ENCODE measurements at places on chromosomes 6 and 20.

DNA sequence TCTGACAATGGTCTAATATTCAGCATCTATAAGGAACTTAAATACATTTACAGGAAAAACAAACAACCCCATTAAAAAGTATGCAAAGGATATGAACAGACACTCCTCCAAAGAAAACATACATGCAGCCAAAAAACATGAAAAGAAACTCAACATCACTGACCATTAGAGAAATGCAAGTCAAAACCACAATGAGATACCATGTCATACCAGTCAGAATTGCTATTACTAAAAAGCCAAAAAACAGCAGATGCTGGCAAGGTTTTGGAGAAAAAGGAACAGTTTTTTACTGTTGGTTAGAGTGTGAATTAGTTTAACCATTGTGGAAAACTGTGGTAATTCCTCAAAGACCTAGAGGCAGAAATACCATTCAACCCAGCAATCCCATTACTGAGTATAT, 339.0 kb upstream of the ADGRB3 start:
- no peak for DNase-seq

DNA sequence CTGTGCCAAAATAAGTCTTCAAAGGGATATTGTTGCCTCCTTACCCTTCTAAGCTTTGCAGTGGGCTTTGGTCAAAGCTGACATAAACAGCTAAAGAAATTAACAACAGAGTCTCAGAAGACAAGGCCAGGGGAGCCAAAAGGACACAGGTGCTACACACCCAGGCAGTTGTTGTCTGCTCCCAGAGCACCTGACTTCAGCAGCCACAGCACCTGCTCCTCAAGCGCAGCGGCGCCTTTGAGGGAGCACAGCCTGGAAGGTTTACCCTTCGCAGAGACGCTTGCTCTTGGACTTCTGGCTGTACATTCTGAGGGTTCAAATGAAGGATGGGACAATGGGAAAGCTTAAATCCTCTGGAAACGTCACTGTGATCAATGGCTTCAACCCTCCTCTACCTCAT, 16.6 kb downstream of the B4GALT5 start:
- DNase-seq = no peak

GRCh38 chr6:111468329-111469012, 14.5 kb downstream of the REV3L start:
- DNase-seq = no peak

- DNase-seq = no peak
These were observed 38.5 kb downstream of the EYA2 start for GRCh38 chr20:46933150-46933549.

DNA sequence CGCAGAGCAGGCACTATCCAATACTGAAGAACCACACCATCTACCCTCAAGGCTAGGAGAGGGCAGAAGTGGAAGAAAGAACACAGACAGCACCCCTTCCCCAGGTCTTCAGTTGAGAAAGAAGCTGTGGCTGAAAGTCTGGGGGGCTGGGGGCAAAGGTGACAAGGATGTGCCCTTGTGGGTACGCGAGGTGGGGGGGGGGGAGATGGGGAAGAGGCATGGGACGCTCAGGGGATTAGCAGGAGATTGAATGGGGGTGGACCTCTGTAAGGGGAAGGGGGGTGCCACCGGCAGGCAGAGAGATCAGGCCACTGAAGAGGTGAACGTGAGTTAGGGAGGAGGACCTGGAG, 1.1 kb downstream of the B4GALT5 start:
- no peak for DNase-seq

DNA sequence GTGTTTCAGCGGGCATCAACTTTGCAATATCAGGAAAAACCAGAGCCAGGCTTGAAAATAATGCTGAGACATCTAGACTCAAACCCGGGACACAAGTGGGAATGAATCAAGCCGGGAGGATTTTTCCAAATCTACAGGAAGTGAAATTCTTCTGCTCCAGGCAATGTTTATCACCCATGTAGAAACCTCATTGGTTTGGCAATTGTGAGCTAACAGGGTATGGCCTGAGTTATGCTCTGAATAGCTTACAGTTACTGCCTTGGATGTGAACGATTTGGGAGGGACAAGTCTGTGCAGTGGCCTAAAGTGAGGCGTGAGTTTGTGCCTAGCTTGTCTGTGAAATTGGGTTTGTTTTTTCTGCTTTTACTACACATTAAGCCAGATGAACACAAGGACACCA, 87.4 kb downstream of the PCSK2 start:
- DNase-seq = no peak

DNA sequence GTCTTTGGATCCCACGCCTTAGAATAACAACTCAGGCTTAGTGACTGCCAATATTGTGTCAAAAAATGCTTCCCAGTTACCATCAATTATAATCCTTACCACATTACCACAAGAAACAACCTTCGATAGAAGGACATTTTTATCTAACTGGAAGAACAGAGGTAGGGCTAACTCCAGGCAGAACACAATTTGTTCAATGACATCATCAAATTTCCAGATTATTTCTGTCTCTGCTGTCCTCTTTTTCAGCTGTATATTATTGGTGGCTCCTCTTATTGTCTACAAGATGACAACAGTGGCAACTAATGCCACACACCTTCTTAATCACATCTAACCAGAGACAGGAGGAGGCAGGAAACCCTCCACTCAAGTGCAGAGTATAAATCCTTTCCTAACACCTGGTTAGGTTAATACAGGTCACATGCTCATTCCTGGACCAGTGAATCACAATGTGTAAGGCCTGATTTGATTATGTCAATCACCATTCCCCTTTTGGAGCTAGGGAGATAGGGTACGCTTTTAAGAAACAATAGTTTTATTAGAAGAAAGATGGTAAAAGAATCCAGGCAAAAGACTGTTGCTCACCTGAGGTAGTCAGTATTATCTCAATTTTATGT, 18.0 kb downstream of the KHDC1L start:
- DNase-seq = no peak

GRCh38 chr20:44601801-44602204, 19.4 kb downstream of the PKIG start:
- DNase-seq = no peak

- no peak for DNase-seq
These were observed 95.9 kb downstream of the BMP2 start for GRCh38 chr20:6863355-6863754.

GRCh38 chr6:29981211-29981812, 39.0 kb downstream of the HLA-A start:
- DNase-seq = no peak

DNA sequence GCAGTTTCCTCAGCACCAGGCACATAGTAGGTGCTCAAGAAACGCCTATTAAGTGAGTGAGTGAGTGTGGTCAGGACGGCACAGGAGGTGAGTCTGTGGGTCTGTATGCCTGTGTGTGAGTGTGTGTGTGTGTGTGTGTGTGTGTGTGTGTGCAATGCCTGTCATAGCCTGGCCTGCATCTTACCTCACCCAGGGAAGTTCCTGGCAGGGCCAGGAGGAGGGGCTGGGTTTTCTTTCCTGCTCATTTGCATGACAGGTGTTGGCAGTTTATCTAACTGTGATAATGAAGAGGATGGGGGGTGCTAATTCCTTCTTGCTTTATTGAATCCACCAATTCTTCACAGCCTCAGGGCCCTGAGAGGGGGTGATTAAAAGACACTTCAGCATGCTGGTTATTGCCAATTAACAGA, 146.7 kb upstream of the MLN start:
- no peak for DNase-seq

DNA sequence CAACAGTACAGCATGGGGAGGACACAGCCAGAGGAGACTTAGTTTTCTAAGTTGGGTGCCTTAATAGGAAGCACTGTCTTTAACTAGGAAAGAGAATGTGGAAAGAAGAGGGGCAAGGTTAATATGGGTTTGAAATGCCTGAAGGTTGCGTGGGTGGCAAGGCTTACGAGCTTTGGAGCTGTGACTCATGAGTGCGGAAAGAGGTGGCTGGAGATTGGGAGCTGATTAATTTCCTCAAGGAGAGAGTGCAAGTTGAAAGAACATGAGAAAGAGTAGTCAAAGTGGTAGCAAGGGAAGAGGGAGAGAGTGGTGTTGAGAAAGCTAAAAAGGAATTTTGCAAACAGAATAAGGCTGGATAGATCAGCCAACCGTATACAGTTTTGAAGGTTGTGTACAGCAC, 315.1 kb upstream of the PRND start:
- no peak for DNase-seq

- no peak for DNase-seq
These were observed 8.2 kb downstream of the DIDO1 start for GRCh38 chr20:62918147-62918546.

DNA sequence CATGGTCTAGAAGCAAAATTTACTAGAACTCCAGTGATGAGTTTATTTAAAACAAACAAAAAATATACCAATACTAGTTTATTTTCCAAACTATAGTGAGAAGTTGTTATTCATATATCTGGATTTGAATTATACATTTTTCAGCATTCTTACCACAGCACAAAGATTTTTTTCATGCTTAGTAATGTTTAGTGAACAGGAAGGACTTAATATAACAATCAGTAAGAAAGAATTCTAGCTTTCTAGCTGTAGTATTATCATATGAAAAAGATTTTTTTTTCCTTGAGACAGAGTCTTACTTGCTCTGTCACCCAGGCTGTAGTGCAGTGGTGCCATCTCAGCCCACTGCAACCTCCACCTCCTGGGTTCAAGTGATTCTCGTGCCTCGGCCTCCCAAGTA, 13.8 kb downstream of the MARCKS start:
- no peak for DNase-seq

- no peak for DNase-seq
These were observed 694.3 kb upstream of the FLRT3 start for GRCh38 chr20:15031546-15032351.

Measured in stimulated activated CD8-positive, alpha-beta memory T cell treated with anti-CD3 and anti-CD28 coated beads, Interleukin-15, amount 100 ng/mL, for 24 hours (primary cell).